Stimulated activated CD8-positive, alpha-beta memory T cell treated with anti-CD3 and anti-CD28 coated beads, Interleukin-7, amount 100 ng/mL, for 1 hour (primary cell): ENCODE measurements at places on chromosomes 6 and 20.
A peak's percentile ranks its signal among the peaks of the same experiment; 100 is the strongest.

DNA sequence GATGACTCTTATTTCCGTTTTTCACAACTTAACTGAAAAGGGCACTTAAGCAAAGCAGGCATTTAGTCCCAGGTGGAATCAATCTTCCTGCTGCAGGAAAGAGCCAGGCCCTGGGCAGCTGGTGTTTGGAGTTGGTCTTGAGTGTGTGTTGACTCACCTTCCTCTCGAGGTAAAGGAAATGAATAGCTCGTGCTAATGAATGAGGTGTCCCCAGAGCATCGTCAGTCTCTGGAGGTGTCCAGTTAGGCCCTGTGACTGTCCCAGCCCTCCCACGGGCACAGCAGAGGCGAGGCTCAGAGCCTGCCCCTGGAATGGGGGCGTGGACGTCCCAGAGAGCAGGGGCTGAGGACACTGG is 277.7 kb downstream of the NRN1 start:
- no peak for DNase-seq

- no peak for DNase-seq
Observed at GRCh38 chr20:62445553-62446340, 18.4 kb upstream of the RBBP8NL start.

DNA sequence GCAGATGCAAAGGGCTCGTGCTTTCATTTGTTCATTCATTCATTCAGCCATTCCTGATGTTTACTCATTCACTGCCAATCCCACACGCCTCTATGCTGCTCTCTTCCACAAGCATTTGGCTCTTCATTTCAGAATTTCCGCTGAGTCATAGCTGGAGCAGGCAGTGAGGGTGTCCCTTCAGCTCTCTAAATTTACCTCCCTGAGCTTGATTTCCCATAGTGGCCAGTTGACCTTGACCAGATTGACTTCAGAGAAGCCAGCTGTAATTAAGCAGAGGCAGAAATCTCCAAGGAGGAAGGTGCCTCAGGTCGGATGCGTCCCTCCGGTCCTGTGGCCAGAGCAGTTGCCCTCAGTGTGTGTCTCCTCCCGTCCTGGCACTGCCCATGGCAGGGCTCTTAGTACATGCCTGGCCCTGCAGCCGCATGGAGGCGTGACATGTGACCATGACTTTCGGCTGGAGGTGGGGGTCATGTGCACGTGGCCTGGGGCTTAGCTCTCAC is 267.2 kb upstream of the ECI2 start:
- no peak for DNase-seq

DNA sequence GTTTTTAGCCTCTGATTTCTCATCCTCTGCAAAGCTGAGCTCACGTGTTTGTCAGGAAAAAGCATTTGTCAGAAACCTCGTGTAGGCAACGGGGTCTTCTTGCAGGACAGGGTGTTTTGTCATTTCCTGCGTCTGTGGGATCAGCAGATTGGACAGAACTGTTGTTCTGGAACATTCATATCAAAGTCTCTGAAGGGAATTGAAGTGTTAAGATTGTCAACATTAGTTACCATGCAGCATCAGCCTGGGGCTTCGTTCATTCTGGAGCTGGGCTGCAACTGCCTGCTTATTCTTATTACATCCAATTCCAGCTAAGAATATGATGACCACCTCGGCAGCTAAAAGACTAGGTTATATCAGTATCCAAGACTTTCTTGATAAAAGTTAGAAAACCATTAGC is 71.0 kb upstream of the RALGAPA2 start:
- DNase-seq = no peak

DNA sequence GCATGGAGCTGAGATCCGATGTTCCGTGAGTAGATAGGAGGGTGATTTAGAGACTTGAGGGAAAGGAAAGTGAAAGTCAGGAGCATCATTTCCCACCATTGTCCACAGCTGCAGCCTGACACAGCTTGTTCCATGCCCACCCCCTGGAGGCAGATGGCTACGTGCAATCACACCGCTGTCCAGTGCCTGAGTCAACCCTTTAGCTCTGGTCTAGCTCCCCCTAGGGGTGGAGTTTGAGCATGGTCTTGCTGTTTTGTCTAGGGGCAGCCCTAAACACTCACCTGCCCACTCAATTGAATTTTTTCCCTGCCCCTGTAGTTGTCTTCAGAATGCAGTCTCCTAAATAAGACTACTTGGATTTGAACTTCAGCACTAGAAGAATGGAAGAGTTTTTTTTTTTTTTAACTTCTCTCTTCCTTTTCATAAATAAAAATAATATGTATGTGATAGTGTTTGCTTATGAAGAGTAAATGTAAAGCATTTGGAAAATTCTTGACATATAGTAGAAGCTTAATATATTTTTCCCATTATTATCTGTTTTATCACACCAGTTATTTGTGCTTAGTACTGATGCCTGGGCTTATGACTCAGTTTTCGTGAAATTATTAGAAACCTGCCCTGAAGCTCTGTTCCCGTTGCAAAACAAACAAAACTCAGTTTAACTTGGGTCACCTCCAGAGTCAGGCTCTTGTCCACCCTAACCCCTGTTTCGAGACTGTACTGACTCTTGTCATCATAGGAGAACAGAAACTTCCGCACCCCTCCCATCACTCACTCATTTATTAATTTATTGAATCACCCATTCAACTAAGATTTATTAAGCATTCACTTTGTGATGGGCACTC is 814.8 kb downstream of the MAFB start:
- DNase-seq = no peak

GRCh38 chr6:33812669-33813068 is 8.9 kb upstream of the MLN start:
- no peak for DNase-seq

DNA sequence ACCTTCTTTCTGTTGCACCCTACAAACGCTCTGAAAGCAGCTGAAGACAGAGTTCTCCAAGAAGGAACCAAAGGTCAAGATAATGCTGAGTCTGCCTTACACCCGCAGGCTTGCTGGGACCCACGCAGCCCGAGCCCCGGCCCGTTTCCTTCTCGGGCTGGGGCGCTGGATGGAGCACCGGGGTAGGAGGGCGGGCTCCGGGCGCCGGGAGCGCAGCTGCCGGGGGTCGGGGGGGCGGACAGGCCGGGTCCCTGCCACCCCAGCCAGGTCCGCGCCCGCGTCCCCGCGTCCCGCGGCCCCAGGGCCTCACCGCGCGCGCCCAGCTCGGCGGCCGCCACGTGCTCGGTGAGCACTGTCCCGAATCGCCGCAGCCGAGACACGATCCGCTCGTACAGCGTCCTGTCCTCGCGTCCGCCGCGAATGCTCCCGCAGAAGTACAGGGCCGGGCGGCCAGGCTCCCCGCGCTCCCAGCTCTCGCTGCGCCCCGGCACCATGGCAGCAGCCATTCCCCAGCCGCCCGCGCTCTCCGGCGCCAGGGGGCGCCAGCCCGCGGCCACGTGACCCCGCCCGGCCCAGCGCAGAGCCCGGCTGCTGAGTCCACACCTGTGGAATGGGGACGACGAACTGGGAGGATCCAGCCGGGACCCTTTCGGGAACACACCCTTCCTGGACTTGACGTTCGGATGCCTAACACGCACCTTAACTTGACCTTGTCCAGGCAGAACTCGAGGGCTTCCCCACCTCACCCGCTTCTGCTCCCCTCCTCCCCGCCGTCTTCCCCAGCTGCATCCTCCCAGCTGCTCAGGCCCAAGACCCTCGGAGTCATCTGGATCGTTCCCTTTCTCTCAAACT is at the start of gene DNPH1:
Gene DNPH1 (minus strand): TSS at position 531 of the 852 bp plus-strand sequence. CDS start 25 bp downstream, at position 506.
- DNase-seq = peak; percentile 62

GRCh38 chr6:106630366-106630765 is 988 bp downstream of the QRSL1 start:
- no peak for DNase-seq

DNA sequence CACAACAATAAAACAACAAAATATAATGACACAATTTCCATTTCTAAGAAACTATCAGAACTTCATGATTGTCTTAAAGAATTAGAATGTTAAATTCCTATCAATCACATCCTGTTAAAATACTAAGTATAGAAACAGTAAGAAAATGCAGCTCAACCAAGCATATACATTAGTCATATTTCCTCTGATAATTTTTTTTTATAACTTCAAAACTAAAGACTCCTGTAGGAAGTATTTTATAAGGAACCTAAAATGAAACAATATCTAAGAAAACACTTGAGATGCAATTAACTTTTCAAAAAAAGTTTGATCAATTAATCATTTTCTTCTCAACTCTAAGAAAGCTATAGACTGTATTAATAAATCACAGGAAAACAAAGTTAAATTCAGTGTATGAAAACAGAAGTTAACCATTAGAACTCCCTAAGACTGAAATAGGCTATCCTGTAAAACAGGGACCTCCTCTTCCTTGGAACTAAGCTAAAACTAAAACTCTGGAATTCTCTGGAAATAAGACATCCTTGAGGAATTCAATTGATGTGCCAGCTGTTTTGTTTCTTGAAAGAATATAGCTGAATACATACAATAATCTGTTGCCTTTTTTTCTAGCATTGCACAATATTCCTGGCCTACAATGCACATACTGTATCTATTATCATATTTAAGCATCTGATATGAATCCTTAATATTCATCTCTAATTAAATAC is 19.8 kb downstream of the FKBP5 start:
- no peak for DNase-seq

GRCh38 chr6:815348-815738 is 122.4 kb upstream of the EXOC2 start:
- no peak for DNase-seq

- DNase-seq = no peak
Observed at GRCh38 chr6:43772681-43773049, 2.7 kb downstream of the VEGFA start.
